ENCODE measurements at places on chromosomes 4 and X. TPM values are rescaled to one million over a fixed set of nuclear protein-coding genes. Genes with fewer than 3 reads are reported as not detected.

- DNase-seq: no peak
Measured at GRCh38 chr4:46676364-46676763, 232.7 kb downstream of the COX7B2 start.

DNA sequence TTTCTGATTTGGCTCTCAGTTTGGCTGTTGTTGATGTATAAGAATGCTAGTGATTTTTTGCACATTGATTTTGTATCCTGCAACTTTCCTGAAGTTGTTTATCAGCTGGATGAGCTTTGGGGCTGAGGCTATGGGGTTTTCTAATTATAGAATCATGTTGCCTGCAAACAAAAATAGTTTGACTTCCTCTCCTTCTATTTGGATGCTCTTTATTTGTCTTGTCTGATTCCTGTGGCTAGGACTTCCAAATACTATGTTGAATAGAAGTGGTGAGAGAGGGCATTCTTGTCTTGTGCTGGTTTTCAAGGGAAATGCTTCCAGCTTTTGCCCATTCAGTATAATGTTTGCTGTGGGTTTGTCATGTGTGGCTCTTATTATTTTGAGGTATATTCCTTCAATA lies 734.7 kb upstream of the FAM241A start:
- no peak for DNase-seq

DNA sequence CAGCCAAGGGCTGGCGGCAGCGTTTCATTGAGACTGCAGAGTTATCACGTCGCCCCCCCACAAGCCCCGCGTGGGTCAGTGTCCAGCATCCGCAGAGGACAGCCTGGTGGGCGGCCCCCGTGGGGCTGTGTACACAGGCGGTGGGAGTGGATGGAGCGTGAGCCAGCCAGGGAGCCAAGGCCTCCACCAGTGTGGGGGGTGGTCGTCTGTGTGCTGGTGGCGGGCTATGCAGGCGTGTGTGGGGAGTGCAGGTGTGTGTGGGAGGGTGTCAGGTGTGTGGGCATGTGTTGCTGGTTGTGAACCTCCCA lies 56.5 kb upstream of the NKX1-1 start:
- no peak for DNase-seq

DNA sequence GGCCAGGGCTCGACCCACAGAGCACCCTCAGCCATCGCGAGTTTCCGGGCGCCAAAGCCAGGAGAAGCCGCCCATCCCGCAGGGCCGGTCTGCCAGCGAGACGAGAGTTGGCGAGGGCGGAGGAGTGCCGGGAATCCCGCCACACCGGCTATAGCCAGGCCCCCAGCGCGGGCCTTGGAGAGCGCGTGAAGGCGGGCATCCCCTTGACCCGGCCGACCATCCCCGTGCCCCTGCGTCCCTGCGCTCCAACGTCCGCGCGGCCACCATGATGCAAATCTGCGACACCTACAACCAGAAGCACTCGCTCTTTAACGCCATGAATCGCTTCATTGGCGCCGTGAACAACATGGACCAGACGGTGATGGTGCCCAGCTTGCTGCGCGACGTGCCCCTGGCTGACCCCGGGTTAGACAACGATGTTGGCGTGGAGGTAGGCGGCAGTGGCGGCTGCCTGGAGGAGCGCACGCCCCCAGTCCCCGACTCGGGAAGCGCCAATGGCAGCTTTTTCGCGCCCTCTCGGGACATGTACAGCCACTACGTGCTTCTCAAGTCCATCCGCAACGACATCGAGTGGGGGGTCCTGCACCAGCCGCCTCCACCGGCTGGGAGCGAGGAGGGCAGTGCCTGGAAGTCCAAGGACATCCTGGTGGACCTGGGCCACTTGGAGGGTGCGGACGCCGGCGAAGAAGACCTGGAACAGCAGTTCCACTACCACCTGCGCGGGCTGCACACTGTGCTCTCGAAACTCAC lies 3.6 kb downstream of the MID1IP1 start:
- DNase-seq: peak; percentile 12

GRCh38 chr4:143232277-143232676 lies 47.6 kb downstream of the USP38 start:
- no peak for DNase-seq

DNA sequence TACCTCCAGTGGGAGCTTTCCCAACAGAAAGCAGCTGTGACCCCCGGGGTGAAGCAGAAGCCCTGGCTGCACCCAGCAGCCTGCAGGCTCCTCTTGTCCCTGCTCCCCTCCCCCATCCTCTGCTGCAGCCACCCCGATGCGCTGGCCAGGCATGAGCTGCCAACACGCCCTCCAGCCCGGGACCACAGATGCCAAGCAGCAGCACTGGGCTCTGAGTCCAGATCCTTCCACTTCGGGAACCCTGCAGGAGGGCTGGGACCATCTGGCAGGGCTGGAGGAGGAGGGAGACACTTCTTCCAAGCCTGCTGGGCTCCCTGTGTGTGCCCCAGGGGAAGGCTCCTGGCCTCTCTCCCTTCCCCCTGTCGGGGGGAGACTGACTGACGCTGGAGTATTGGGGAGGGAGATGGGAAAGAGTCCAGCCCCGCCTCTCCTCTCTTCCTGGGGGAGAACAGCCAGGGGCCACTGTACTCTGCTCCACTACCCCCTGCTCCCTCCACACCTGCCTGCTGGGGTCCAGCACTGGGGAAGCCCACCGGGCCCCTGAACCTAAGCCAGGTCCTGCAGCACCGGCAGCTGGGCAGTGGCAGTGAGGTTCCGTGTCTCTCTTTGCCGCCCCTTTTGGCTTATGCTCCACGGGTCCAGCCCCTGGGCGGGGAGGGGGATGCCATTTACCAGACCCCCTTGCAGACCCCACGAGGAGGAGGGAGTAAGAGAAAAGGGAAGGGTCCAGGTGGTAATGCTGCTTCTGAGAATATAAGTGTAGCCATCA lies 55.7 kb downstream of the PPP2R2C start:
- DNase-seq: no peak

- no peak for DNase-seq
Measured at GRCh38 chr4:103721251-103721650, 1.5 kb upstream of the TACR3 start.

GRCh38 chrX:53440101-53440500 lies 5.9 kb upstream of the HSD17B10 start:
- DNase-seq: no peak

DNA sequence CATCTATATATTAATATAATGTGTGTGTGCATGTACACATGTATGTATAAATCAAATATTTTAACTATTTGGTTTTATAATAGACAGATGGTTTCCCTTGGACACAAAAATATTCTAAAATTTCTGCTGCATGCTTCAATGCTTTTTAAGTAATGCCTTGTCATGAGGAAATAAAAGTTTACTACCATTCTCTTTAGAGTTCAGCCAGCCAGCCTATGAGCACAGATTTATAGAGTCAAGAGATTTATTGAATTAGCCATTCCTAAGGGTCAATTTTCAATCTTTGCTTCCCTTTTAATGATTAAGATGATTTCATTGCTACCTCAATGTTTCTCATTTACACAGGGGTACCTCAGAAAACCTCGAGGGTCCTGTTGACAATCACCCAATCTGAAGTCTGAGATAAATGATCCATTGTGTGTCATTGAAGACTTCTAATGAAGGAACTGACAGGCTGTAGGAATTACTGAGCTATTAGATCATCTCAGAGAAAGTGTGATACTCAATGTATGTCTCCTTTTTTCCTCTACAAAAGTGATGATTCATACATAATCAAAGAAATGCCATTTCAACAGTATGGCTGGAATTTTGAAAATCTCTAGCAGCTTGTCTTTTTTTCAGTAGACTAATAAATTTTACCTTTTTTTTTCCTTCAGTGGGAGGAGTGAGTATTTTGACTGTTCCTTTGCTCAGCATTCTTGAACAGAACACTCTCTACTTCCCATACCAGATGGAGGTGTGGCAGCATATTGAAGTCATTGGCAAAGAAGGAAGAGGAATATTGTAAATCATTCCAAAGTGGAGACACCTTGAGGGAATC lies 222.6 kb upstream of the PCDH18 start:
- no peak for DNase-seq

- DNase-seq: no peak
Measured at GRCh38 chr4:98716796-98717195, 58.4 kb upstream of the TSPAN5 start.

DNA sequence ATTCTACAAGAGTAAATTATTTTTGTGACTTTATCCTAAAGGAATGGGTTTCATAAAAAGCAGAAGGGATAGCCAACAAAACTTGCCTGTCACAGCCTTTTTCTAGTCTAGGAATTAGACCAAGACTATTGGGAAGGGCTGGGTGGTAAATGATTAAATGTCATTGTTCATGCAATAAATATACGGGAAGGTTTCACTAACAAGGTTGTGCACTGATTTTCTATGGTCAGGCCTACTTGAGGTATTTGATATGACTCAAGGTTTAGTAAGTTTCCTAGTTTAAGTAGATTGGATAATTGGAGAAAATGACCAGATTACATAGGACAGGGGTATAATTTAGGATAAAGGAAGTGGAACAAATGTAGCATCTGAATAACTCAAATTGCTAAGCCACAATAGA lies 249.1 kb upstream of the BMP3 start:
- no peak for DNase-seq

GRCh38 chrX:52422884-52423283 lies 54.1 kb downstream of the XAGE2 start:
- no peak for DNase-seq

GRCh38 chr4:148089624-148090023 lies 352.6 kb downstream of the NR3C2 start:
- no peak for DNase-seq

DNA sequence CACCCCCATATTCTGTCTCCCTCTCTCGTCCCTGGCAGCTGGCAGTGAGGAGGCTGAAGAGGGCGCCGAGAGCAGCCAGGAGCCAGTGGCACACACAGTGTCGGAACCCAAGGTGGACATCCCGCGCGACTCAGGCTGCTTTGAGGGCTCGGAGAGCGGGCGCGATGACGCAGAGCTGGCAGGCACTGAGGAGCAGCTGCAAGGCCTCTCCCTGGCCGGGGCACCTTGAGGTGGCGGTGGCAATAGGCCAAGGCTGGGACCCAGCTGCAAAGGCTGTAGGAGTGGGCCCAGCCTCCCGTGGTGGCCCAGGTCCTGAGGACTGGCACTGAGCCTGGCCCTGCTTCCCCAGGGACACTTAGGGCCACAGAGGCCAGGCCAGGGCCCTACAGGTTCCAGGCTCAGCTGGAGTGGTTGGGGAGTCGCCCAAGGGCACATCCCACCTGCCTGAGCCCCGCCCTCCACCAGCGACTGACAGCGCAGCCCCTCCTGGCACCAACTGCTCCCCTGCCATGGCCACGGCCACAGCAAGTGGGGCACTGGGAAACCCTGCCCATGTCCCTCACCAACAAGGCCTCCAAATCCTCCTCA lies 13.9 kb downstream of the SASH3 start:
- DNase-seq: no peak

GRCh38 chr4:138344851-138345250 lies 102.7 kb upstream of the SLC7A11 start:
- no peak for DNase-seq

DNA sequence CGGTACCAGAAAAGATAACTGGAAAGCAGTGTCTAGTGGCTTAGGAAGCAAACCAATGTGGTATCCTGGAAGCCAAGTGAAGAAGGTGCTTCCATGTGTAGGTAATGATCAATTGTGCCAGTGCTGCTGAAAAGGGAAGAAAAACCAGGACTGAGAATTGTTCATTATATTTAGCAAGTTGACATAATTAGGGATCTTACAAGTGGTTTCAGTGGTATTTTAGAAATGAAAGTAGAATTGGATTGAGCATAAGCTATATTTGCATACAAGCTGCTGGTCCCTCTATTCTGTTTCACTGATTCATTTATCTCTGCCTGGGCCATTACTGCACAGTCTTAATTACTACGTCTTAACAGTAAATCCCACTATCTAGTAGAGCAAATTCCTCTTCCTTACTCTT lies 32.3 kb downstream of the PRDM8 start:
- DNase-seq: no peak

DNA sequence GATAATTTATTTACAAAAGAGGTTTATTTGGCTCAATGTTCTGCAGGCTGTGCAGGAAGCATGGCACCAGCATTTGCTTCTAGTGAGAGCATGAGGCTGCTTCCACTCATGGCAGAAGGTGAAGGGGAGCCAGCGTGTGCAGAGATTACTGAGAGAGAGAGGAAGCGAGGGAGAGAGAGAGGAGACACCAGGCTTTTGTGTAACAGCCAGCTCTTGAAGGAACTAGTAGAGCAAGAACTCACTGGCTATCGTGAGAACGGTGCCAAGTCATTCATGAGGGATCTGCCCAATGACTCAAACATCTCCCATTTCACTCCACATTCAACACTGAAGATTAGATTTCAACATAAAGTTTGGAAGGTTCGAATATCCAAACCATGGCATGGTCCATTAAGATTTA lies 12.7 kb downstream of the GUCY1A1 start:
- DNase-seq: no peak

DNA sequence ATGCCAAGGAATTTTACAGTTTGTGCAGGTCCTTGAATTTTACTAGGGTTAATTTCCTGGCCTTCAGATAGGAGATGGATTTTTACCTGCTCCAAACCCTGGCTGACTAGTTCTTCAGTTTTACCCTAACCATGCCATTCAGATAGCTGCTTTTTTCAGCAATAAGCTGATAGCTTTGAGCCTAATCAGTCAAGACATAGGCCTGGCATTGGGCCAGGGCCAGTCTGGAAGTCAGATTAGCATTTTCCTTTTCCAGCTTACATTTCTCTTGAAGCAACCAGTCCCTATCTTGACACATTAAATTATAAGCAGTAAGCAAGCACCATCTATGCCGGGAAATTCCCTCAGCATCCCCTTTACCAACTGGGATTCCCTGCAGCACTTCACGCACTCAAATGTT lies 177.1 kb downstream of the ADGRA3 start:
- DNase-seq: no peak

DNA sequence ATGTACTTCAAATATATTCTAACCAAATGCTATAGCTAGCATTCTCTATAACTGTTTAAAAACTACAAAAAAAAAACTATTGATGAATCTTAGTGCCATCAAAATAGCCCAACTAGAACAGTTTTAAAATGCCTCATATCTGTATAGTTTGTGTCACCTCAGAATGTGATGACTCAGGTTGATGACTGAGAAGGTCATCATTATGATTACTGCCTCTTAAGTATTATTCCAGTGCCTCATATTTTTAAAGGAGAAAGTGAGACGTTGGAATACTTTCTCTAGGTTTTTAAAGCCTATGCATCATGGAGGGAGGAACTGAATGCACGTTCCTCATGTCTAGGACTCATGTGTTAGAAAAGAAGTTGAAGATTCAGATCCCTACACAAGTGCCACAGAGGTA lies 88.2 kb downstream of the TMA16 start:
- DNase-seq: no peak

DNA sequence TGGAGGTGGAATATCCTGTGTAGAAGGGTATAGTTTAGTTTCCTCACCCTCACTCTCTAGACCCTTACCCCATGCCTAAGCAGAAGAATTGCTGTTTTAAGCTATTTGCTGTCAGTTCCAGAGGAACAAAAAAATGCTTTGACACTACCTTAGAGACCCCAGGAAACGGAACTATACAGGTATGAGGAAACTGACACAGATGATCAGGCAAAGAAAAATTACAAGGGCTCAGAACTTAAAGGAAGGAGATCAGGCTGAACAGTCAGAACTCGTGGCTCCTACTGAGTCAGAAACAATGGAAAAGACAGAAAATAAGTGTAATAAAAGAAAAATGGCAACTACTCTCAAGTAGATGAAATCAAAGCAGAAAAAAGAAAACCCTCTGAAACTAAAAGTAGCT lies 65.6 kb downstream of the BANK1 start:
- no peak for DNase-seq

GRCh38 chrX:46461660-46462191 lies 83.5 kb downstream of the ZNF674 start:
- DNase-seq: no peak

The SMIM14 gene
- total RNA-seq: 4.8 TPM

The STARD8 gene
- 0.64 TPM for total RNA-seq

The CTAG1B gene
- total RNA-seq: not detected

The DCX gene
- not detected for total RNA-seq

The MGAT4D gene
- total RNA-seq: not detected

The DDIT4L gene
- total RNA-seq: 0.19 TPM

The ADAMTS3 gene
- not detected for total RNA-seq

The UGT2B10 gene
- total RNA-seq: not detected
